A549 treated with AZD2906 at 1 μM for 4 hours (cell line): ENCODE measurements at places on chromosomes 5 and 9. TPM values are rescaled to one million over a fixed set of nuclear protein-coding genes. Genes with fewer than 3 reads are reported as not detected.

RNF208 gene
- total RNA-seq, result 0.91 to 2.8 TPM (median 2.1 TPM) in 5 replicates

SHOC1 gene
- total RNA-seq, result not detected in 5 replicates

CERCAM gene
- 34.2 to 41.0 TPM (median 36.2 TPM) in 5 replicates for total RNA-seq

ARID3C gene
- 0.11 to 0.32 TPM (median 0.17 TPM) in 5 replicates for total RNA-seq

SLC36A2 gene
- total RNA-seq, result not detected in 5 replicates

IFNA21 gene
- not detected in 5 replicates for total RNA-seq

MSX2 gene
- 4.3 to 5.0 TPM (median 4.9 TPM) in 5 replicates for total RNA-seq

PAXX gene
- 42.6 to 85.1 TPM (median 74.1 TPM) in 5 replicates for total RNA-seq

SMIM15 gene
- total RNA-seq, result 65.8 to 90.4 TPM (median 68.0 TPM) in 5 replicates

PCDHB3 gene
- total RNA-seq, result 0.02 to 0.03 TPM (median 0.02 TPM) in 3 of 5 replicates, not detected in the others

CDH9 gene
- total RNA-seq, result not detected in 5 replicates

MEF2C gene
- total RNA-seq, result 0.02 to 0.11 TPM (median 0.11 TPM) in 3 of 5 replicates, not detected in the others

SAXO1 gene
- not detected in 5 replicates for total RNA-seq

LCN15 gene
- 0.05 to 0.09 TPM (median 0.09 TPM) in 3 of 5 replicates, not detected in the others for total RNA-seq

FOXD4L5 gene
- total RNA-seq, result 0.03 to 0.08 TPM (median 0.06 TPM) in 3 of 5 replicates, not detected in the others

FOXD4L3 gene
- 0.05 to 0.21 TPM (median 0.10 TPM) in 4 of 5 replicates, not detected in the other for total RNA-seq

TLX3 gene
- total RNA-seq, result not detected in 5 replicates

OR1J2 gene
- 0.10 TPM in 1 of 5 replicates, not detected in the others for total RNA-seq

TYRP1 gene
- total RNA-seq, result 0.17 TPM in 1 of 5 replicates, not detected in the others

GRIA1 gene
- not detected in 5 replicates for total RNA-seq

GRXCR2 gene
- not detected in 5 replicates for total RNA-seq

CYSRT1 gene
- 3.0 to 5.0 TPM (median 5.0 TPM) in 5 replicates for total RNA-seq

LCN10 gene
- total RNA-seq, result 0.03 to 0.14 TPM in 2 of 5 replicates, not detected in the others

SLC6A18 gene
- 0.24 TPM in 1 of 5 replicates, not detected in the others for total RNA-seq
